Globus pallidus (tissue), 1 donor: ENCODE measurements at places on chromosomes 13 and 19.

DNA sequence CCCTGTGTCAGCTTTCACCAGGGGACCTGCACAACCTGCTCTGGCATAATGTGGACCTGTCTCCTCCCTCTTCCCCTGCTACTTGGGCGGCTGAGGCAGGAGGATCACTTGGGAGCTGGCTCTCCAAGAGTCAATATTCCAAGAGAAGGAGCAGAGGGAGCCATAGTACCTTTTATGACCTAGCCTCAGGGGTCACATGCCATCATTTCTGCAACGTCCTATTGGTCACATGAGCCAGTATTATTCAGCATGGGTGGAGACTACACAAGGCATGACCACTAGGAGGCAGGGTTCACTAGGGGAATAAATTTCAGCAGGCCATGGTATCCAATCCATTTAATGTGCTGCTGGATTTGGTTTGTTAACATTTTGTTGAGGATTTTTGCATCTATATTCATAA lies 12.0 kb upstream of the SHFL start:
- no peak for DNase-seq

- DNase-seq: no peak
These were observed 173.3 kb downstream of the COL4A1 start for GRCh38 chr13:110133425-110134235.

DNA sequence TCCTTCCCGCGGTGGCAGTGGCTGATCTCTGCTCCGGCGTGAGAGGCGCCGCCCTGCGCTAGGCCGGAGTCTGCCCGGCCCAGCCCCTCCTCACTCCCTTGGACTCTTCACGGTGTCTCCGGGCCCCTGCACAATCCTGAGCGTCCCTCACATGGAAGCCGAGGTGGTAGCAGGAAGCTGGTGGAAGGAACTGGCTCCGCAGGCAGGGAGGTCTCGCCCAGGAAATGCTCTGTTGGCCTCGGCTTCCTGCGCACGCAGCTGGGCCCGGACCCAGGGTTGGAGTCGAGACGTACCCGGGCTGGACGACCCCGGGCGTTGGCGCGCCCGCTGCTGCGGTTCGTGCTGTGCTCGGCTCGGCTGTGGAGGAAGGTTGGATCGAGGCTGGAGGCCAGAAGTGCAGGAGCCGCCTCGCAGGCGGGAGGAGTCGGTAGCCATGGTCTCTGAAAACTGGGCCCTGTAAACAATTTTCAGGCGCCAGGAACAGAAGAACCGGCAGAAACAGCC lies 46.3 kb downstream of the ZNF724 start:
- DNase-seq: peak; percentile 4

DNA sequence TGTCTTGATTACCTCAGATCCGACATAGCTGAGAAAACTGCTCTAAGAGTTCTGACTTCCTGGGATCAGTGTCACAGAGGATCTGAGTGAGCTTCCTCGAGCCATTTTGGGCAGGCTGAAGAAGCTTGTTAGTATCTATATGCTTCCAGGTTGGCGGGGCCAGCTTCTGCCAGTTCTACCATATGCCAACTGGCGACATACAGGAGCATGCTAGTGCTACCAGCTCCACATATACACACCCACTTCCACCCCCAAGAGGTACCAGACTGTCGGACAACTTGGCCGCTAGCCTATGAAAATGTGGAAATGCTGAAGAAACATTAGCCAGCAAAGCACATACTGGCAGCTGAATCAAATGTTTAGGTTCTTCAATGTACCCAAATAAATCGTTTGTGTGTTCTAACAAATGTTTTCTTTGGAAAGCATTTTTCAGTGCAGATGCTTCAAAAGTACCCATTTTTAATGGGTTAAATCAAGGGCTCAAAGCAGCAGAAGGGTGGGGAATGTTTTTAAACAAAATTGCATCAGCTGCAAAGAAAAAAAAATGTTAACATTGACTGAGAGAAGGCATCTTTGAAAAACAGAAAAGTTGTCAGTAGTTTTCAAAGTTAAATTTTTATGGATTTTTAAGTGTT lies 163.7 kb downstream of the KLF12 start:
- no peak for DNase-seq

GRCh38 chr19:46426506-46427162 lies 2.1 kb downstream of the PNMA8C start:
- DNase-seq: peak; percentile 84

DNA sequence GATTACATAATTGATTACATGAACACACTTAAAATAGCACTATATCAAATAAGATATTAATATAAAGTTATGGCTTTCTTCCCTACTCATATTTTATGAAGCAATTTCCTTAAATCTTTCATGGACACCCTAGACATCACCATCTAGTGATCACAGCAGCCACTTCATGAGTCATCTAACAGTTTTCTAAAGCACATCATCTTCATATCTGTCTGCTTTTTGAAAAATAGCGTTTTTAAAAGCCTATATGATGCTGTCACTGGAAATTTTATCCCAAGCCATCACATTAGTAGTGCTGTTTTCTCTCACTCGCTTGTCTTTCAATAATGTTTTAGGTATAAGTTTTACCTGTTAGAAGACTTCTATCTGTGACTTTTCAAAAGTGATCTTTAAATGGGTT lies 326.1 kb downstream of the SLITRK6 start:
- DNase-seq: no peak

- no peak for DNase-seq
These were observed 10.3 kb downstream of the COG6 start for GRCh38 chr13:39665763-39666162.

- DNase-seq: no peak
These were observed 261.3 kb downstream of the KCNRG start for GRCh38 chr13:50276550-50276949.

GRCh38 chr13:74695021-74695800 lies 561.0 kb upstream of the KLF12 start:
- no peak for DNase-seq

- peak; percentile 26 for DNase-seq
These were observed 156.6 kb downstream of the TM9SF2 start for GRCh38 chr13:99657848-99658260.

GRCh38 chr13:109858319-109858718 lies 71.9 kb upstream of the IRS2 start:
- DNase-seq: no peak

DNA sequence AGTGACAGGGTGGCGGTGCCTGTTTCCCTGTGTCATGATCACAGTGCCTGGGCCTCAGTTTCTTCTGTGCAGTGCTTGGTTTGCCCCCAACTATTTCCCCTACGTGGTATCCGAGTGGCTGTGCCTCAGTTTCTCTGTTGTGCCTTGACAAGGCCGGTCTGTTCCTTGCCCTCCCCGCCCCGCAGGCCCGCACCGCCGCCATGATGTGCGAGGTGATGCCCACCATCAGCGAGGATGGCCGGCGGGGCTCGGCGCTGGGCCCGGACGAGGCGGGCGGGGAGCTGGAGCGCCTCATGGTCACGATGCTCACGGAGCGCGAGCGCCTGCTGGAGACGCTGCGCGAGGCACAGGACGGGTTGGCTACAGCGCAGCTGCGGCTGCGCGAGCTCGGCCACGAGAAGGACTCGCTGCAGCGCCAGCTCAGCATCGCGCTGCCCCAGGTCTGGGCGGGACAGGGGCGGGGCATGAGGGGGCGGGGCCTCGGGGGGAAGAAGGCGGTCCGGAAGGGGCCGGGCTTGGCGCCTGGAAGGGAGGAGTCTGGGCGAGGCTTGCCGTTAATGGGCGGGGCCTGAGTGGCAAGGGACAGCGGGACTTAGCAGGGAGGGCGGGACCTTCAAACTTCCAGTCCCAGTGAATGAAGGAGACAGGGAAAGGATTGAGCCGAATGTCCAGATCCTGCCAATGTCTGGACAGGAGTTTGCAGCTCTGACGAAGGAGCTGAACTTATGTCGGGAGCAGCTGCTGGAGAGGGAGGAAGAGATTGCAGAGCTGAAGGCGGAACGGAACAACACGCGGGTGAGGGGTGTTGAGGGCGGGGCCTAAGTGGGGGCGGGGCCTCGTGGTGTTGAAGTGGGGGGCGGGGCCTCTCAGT lies 8.6 kb downstream of the PPFIA3 start:
- peak; percentile 97 for DNase-seq

- DNase-seq: no peak
These were observed 1.5 kb upstream of the BAX start for GRCh38 chr19:48953141-48953540.

DNA sequence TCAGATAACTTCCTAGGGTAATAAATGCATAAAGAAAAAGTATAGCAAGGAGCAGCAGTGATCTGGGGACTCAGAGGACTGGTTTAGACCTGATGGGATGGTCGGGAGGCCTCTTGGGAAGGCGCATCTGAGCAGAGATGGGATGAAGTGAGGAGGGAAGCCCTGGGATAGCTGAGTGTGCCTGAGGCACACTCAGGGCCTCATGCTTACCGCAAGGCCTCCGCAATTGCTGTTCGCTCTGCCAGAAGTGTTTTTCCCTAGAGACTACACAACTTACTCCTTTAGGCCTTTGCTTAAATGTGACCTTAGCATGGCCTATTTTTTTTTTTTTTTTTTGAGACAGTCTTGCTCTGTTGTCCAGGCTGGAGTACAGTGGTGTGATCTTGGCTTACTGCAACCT lies 4.1 kb upstream of the DLL3 start:
- no peak for DNase-seq

DNA sequence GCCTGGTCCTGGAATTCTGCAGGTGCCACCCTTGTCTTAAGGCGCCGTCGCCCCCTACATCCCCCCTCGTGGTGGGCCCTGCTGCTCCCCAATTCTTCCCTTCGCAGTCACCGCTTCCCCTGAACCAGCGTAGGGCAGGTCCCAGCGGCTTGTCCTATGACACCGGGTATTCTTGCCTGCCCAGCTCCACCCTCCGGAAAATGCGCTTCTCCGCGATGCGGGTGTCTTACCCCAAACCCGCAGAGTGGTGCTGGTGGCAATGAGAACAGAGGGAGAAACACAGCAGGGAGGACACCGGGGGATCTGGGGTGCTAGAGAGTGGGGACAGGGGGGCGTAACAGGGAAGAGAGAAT lies 9.0 kb downstream of the ZNF808 start:
- DNase-seq: no peak

DNA sequence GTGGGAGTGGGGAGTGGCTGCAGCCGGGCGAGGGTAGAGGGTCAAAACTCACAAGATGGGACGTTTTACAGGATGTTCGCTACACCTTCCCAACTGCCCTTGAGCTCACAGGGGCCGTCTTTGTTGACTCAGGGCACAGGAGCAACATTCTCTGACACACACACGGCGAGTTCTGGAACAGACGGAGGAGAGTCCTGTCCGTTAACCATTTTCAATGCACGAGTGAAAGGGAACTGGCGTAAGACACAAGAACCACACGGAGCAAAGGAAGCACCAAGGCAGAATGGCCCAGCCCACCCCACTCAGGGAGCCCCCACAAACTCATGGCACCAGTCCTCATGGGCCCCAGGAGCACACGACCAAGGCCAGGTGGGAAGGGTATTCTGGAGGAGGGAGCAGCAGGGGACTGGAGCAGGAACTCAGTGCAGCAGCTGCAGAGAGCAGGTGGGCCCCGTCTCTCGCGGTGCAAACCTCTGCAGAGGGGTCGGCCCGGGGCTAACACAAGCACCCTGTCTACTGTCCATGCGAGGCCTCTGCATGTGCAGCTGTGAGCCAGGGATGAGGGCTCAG lies 37.9 kb upstream of the ISYNA1 start:
- DNase-seq: no peak

GRCh38 chr13:98509271-98510155 lies 67.4 kb downstream of the STK24 start:
- no peak for DNase-seq

- peak; percentile 46 for DNase-seq
These were observed 109.8 kb downstream of the CACNA1A start for GRCh38 chr19:13396250-13397080.

DNA sequence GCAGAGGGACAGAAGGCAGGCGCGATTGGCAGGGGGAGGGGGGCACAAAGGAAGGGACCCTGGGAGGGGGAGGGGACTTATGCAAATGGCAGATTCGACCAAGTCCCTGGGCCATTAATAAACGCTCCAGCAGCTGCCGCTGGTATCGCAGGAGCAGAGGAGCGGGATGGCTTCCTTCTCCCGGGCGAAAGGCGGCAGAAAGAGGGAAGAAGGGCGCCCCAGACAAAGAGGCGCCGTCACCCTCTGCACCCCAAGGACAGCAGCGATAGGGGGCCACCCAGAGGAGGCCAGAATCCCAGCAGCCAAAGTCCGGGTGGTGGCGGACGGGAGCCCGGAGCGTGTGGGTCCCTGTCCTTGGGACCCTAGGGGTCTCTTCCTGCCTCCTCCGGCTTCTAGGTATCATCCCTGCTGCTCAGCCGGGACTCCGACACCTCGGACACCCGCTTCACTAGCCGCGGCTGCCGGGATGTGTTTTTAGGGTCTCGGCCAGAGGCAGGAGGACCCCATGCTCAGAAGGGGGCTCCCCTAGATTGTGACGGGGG lies 1.9 kb downstream of the PTPRS start:
- DNase-seq: peak; percentile 55

DNA sequence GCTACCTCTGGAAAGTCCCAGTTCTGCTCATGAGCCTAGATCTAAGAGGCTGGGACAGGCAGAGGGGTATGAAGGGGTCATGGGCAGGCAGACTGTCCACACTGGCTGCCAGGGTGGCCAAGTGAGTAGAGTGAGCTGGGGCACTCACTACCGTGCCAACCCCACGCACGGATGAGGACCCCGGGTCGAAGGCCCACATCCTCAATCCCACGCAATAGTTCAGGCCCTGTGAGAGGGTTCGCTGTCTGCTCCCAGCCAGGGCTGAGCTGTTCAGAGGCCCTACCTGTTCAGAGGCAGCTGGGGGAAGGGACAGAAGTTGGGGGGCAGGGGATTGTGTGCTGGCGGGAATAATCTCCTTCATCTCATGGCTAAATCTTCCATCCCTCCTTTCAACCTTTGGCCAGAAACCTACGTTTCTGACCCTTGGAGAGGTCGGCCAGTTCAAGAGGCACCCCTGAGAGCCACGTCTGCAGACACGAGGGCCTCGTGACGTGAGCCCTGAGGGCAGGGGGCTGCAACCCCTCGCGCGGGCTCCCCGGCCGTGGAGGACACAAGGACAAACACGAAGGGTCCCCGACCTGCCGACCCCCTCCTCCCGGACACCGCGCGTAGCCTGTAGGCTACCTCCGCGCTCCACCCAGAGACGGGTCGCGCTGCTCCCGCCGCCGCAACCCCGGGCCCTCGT lies 1.0 kb upstream of the RPS5 start:
- DNase-seq: no peak

GRCh38 chr13:82791035-82791434 lies 1091.2 kb downstream of the SLITRK1 start:
- no peak for DNase-seq

DNA sequence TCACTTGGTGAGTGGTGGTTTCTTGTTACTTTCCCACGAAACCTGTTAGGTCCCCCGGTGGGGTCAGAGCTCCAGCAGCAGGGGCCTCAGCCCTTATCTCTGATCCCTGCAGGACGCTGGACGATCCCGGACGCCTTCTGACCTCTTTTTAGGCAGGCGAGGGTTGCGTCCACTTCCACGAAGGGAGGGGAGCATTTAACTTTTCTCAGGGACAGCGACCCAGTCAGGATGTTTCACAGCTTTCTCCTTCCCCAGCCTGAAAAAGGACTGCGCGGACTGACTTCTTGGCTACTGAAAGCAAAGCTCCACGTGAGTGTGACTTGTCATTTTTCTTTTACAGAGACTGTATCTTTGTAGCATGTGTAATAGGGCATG lies 692 bp downstream of the ZNF234 start:
- DNase-seq: no peak

GRCh38 chr13:32370805-32371204 lies 55.5 kb downstream of the BRCA2 start:
- no peak for DNase-seq
